CD4-positive, alpha-beta T cell treated with Interleukin-2 at 100 ng/mL for 4 hours (primary cell): ENCODE measurements at places on chromosomes 4 and X.

- no peak for DNase-seq
Measured at GRCh38 chrX:143304518-143304917, 212.8 kb downstream of the SPANXN3 start.

GRCh38 chr4:37489697-37490096, 196.5 kb downstream of the RELL1 start:
- DNase-seq, result no peak

GRCh38 chr4:84417997-84418709, 80.9 kb downstream of the NKX6-1 start:
- DNase-seq, result no peak

DNA sequence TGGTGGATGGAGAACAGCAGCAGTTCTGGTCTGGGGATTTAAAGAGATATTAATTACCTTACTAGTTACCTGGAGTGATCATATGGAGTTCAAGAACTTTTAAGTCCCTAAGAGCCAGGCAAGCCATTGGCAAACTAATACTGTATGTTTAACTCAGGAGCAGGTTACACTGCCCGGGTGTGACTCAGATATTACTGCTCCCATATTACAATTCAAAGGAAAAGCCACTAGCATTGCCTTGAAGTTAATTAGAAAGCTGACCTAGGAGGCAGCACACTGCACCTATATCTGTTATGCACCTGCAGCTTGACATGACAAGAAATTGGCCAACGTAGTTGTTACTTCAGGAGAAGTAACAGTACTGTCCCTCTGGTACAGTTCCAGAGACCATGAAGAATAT, 47.2 kb downstream of the GRK4 start:
- no peak for DNase-seq

GRCh38 chr4:132334081-132334480, 815.0 kb upstream of the PCDH10 start:
- no peak for DNase-seq

DNA sequence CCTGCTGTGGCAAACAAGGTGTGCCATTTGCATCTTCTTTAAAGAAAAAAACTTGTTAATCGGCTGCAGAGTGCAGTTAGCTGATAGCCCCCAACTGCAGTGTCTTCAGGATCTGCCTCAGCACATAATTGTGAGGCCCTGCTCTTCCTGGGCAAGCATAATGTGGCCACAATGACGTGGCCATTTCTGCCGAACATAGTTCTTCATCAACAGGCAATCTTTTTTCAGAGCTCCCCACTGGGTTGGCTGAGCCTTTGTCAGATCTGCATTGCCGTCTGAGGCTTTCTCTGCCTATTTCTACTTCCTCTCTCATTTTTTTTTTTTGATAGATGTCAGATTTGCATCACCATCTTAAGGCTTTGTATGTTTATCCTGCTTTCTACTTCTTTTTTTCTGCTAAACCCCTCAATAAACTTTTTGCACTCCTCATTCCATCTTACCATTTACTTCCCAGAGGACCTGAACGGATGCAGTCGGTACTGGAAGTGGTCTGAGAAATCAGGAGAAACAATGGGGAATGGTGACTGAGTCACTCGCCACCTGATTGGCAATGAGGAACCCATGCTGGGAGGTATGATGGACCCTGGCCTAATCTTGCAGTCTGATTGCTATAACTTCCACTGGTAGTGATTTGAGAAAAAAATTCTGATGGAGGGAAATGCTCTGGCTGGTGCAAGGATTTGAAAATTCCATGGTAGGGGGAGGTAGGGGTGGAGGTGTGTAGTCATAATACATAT, 21.2 kb upstream of the TAB3 start:
- DNase-seq, result no peak

DNA sequence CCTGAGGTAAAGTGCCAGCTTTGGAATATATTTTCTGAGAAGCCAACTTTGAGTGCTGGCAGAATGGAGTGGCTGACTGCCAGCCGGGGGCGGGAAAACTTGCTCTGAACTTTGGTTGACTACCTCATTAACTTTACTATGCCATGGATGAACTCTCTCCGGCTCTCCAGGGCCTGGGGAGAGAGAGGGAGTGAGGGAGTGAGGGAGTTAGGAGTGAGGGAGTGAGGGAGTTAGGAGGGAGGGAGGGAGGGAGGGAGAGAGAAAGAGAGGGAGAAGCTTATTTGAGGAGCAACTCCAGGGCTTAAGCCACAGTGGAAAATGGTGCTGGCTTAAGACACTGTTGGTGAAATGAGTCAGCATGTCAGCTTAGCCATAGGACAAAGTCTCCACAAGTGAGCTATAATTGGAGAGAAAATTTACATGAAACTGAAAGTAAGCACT, 280.9 kb upstream of the RPS6KA3 start:
- no peak for DNase-seq

DNA sequence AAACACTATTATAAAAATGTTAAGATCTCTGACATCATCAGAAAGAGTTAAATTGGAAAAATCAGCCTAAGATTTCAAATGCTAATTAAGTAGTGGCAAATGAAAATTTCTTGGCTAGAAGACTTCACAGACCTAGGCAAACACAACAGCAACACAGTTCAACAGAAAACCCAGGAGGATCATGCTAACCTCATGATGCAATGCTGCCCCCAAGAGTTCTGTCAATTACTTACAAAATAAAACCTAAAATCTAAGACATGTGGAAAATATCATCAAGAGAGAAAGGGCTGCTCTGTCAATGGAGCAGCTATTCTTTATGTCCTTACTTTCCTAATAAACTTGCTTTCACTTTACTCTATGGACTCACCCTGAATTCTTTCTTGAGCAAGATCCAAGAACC, 21.0 kb downstream of the S100G start:
- peak; percentile 15 for DNase-seq

DNA sequence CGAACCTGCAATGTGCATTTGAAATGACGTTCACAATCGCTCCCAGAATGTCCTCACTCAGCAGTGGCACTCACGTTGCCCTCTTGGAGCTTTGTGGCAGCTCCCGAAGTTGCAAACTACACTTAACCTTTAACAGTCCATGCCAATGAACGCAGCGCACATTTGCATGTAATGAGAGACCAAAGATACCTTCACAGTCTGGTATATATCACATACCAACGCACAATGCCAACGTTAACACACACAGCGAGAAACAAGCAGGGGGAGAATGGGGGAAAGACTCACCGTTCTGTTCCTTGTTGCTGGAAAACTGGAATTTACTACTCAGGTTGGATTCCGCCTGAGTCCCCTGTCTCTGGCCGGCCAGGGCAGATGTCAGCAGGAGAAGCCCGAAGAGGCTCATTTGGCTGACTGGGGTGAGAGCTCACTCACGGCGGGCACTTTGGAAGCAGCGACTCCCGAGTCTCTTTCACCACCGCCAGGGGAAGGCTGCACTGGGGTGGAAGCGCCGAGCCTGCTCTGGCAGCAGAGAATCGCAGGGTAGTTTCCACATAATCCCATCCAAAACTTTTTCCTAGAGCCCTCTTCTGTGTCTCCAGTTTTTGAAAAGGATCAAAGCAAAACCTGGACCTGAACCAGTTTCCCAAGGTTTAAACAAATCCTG, 966 bp downstream of the PDGFC start:
- DNase-seq, result no peak

DNA sequence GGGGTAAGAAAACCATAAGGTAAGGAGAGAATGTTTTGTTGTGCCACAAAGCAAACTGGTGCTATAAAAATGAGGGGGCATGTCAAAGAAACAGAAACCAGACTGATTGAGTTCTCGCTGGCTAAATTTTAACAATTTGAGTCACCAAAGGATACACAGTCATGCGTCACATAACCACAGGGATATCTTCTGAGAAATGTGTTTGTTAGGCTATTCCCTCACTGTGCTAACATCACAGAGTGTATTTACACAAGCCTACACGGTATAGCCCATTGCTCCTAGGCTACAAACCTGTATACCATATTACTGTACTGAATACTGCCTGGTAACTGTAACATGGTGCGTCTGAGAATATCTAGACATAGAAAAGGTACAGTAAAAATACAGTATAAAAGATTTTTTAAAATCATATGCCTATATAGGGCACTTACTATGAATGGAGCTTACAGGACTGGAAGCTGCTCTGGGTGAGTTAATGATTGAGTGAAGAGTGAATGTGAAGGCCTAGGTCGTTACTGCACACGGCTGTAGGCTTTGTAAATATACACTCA, 50.1 kb downstream of the FBXW7 start:
- DNase-seq, result peak; percentile 79

- DNase-seq, result no peak
Measured at GRCh38 chrX:130974323-130974722, 71.3 kb upstream of the ENOX2 start.

DNA sequence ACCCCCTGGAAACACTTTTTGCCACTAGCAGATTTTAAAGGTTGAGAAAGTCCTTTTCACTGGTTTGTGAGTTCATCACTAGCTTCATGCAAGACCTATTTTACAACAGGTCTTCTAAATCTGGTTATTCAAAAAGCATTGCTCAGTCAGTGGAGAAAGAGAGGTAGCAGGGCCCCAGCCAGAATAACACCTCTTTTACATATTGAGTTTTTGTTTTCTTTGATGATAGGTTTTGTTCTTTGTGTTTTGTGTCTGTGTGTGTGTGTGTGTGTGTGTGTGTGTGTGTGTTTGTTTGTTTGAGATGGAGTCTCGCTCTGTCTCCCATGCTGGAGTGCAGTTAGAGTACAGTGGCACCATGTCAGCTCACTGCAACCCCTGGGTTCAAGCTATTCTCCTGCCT, 2.7 kb upstream of the VEGFC start:
- DNase-seq, result no peak

DNA sequence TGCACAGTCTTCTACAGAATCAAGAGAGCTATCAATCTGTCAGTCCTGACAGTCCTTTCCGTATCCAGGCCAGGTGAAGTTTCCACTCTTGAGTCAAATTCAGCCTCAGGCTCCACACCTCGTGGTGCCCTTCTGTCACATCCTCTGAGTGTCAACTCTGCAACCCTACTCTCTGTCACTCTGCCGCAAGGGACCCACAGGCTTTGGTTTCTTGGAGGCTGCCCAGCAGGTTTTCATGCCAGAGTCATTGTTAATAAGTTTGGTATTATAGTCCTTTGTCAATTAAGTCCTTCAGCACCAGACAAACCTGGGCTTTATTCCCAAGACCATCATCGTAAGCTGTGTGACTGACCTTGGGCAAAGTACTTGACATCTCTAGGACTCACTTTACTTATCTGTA, 83.4 kb upstream of the KLHL13 start:
- DNase-seq, result no peak

DNA sequence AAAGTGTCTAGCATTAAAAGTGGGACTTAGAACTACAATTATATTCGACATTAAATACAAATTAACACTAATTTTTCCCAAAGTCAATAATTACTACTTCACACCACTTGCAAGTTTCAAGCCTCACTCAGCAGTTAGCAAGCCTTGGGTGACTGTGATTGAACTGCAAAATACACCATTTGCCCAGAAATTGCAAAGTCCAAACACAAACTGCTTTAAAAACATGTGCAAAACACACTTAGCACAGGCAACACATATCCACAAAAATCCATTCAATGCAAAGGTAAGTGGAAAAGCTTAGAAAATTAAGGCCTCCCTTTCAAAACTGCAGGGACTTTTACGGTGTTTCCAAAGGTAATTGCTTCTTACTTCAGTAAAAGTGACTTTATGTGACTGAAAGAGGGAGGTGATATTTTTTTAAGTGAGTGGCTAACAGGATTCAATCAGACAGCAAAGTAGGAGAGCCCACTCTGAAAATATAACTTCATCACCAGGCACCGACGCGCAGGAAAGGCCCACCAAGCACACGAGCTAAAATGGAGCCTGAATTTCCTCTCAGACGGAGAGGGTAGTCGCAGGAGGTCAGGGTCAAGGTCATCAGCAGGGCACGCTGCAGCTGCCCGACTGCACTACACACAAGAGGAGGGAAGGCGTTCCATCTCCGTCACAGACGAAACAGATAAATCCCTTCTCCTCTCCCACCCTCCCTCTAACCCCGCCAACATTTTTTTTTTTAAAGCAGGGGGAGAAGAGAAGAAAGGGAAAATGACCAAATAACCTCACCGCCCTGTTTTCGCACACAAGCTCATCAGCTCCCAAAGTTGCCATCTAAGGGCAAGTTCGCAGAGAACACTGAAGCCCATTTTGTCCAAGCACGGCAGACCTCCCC, 3.1 kb downstream of the ZNF827 start:
- no peak for DNase-seq

DNA sequence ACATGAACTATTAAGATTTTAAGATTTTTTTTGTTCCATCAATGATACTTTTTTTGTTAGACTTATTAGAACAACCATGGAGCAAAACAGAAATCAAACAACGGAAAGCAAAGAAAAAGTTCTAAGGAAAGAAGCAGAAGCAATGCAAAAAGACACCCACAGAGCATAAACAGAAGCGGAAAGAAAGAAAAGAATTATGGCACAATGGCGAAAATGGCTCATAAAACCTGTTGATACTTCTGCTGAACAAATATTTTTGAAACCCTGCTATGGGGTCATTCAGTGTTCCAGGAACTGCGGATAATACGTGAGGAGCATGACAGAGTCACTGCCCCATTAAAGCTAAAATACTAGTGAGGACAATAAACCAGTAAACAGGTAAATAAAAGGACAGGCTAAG, 138.0 kb downstream of the ADAMTS3 start:
- no peak for DNase-seq

DNA sequence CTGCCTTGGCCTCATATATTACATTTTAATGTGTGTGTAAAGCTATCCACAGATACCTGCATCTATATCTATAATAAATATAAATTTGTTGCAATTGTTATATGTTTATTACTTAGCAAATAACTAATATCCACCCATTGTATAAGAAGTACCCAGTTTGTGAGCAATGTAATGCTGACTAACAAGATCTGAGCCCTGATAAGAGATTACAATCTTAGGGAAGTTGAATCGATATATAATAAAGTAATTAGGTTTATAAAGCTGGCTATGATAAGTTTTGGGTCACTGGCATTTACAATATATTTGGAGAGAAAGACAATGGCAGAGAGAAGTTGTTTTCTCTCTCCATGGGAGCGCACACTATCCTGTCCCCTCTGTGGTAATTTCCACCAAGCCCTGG, 280.6 kb downstream of the NR3C2 start:
- no peak for DNase-seq

GRCh38 chrX:30572678-30573077, 4.9 kb downstream of the TASL start:
- no peak for DNase-seq

- DNase-seq, result no peak
Measured at GRCh38 chr4:76624241-76624681, 189.2 kb downstream of the SHROOM3 start.

- DNase-seq, result no peak
Measured at GRCh38 chrX:151715752-151716151, at the start of gene FATE1. TSS of gene FATE1 (plus strand) at chrX:151716035. CDS start at chrX:151716120, 85 bp downstream.
